NCI-H1417 treated with DMSO at 0.1 percent for 48 hours (cell line): ENCODE measurements at places on chromosomes 16 and 17.
A peak's percentile ranks its signal among the peaks of the same experiment; 100 is the strongest.

GRCh38 chr16:57102888-57103851, 10.8 kb downstream of the CPNE2 start:
- no peak for DNase-seq

DNA sequence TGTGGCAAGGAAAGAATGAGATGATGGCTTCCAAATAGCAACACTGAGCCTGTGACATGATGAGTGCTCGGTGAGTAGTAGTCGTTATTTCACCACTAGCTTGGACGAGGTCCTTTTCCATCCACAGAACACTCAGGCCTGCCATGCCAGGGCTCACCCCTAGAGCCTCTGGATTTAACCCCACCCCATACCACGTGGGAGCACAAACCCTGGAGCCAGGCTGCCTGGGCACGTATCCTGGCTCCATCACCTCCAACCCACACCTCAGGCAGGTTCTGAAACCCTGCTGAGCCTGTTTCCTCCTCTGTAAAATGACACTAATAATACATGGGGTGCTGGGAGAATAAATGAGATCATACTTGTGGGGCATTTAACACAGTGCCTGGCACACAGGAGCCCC, 192.4 kb downstream of the KATNIP start:
- no peak for DNase-seq

DNA sequence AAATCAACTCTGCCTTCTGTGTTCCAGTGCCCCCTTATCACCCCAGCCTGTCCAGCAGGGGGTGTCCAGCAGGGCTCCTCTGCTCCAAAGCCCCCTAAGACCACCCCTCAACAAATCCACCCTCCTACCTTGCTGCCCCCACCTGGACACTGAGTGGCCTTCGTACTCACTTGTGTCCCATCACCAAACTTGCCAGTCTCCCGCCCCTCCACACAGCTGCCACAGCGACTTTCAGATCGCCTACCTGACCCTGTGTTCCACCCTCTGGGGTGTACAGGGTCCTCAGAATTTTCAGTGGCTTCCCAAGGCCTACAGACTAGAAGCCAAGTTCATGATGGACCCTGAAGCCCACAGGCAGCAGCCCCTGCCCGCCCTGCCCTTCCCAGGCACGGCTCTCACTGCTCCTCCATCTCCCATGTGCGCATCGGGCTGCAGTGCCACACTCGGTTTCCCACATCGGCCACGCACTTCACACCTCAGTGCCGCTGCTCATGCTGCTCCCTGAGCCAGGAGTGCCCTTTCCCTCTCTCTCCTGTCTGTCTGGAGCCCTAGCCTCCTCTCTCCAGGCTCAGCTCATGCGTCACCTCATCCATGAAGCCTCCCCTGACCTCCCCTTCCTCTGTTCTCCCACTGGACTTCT, 11.8 kb downstream of the KCNH6 start:
- DNase-seq = no peak

DNA sequence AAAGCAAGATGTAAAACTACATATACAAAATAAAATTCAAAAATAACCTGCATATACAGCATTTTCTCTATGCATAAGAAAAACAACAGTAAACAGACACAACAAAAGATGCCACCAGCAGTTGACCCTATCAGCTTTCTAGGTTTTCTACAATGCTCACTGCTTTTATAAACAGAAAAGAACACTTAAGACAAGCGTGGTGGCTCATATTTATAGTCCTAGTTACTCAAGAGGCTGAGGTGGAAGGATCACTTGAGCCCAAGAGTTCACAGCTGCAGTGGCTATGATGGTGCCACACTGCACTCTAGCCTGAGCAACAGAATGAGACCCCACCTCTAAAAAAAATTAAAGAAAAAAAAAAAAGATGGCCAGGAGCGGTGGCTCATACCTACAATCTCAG, 46.5 kb upstream of the ATP2A3 start:
- DNase-seq = no peak

DNA sequence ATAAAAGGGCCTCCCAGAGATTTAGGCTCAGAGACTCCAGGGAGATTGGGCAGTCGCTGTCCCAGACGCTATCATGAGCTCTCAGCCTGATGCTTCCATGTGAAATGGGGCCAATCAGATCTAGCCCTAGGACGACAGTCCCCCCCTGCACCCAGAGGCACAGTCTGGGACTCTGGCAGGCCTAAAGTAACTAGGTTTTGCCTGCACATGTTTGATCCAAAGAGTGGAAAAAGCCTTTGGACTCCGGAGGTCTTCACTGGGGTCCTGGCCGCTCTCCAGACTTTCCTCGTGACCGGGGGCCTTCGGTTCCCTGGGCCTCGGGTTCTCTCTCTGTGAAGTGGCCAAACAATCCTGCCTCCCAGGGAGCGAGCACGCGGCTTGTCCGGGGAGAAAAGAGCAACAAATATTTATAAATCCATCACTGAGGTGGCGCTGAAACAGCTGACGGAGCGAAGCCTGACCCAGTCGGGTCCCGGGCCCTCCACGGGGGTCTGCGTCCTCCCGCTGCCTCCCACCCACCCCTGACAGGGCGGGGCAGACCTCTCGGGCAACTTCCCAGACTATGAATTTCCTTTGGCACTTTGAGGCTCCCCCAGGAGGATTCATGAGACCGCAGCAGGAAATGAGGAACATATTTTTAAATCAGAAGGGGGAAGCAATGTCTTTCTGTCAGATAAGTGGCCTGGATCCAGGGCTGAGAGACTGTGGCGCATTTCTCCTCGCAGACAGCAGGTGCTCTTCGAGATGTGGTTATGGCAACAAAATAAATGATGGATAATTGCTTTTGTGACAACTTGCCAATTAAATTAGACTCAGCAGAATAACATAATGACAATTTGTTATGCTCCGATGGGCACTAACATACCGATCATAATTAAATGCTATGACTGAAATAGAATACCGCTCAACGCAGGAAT, 38.9 kb downstream of the MRPS23 start:
- peak; percentile 97 for DNase-seq

GRCh38 chr16:11262915-11263314, 6.2 kb downstream of the TNP2 start:
- DNase-seq = no peak

DNA sequence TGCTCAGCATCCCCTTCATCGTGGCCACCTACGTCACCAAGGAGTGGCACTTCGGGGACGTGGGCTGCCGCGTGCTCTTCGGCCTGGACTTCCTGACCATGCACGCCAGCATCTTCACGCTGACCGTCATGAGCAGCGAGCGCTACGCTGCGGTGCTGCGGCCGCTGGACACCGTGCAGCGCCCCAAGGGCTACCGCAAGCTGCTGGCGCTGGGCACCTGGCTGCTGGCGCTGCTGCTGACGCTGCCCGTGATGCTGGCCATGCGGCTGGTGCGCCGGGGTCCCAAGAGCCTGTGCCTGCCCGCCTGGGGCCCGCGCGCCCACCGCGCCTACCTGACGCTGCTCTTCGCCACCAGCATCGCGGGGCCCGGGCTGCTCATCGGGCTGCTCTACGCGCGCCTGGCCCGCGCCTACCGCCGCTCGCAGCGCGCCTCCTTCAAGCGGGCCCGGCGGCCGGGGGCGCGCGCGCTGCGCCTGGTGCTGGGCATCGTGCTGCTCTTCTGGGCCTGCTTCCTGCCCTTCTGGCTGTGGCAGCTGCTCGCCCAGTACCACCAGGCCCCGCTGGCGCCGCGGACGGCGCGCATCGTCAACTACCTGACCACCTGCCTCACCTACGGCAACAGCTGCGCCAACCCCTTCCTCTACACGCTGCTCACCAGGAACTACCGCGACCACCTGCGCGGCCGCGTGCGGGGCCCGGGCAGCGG, 3.2 kb downstream of the UTS2R start:
- DNase-seq = no peak

DNA sequence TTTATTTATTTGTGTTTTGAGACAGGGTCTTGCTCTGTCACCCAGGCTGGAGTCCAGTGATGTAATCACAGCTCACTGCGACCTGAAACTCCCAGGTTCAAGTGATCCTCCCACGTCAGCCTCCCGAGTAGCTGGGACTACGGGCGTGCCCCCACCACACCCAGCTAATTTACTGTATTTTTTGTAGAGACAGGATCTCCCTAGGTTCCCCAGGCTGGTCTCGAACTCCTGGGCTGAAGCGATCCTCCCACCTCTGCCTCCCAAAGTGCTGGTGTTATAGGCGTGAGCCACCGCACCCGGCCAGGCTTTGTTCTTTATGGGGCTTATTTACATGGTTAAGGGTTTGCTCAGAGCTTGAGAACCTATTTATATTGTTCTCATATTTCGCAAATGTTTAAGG, 5.8 kb upstream of the MEIOB start:
- DNase-seq = no peak

DNA sequence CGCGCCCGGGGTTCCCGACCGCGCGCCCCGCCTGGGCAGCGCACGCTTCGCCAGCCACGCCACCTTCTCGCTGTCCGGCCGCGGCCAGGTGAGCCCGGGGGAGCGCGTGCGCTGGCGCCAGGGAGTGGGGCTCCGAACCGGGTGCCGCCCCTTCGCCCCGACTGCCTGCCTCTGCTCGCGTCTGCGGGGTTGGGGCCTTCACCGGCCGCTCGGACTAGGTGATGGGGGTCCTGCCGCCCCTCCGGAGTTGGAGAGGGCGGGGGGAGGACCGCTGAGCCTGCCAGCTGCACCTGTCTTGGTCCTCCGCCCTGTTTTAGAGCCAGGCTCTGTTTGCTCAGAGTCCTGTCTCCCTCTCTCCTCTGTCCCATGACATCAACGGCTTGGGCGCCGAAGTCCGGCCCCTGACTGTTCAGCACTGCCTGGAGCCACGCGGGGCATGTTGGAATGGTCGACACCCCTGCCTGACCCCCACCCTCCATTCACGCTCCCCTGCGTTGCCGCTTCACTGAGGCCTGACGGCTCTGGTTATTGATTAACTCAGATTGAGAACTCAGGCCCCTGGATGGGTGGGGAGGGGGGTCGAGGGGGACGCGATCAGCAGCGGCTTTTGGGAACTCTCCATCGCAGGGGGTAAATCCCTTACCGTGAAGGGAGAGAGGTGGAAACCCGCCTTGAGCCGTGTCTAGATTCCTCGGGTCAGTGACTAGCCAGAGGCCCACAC, 748 bp downstream of the SMTNL2 start:
- no peak for DNase-seq

GRCh38 chr16:85136213-85136701, 24.0 kb upstream of the CIBAR2 start:
- no peak for DNase-seq

GRCh38 chr16:87713451-87714229, 52.1 kb downstream of the KLHDC4 start:
- DNase-seq = no peak
